Muscle of arm (tissue), 14 donors: ENCODE measurements at places on chromosomes 12 and 14. TPM values are rescaled to one million over a fixed set of nuclear protein-coding genes. Genes with fewer than 3 reads are reported as not detected.

Gene RIMKLB
- 133 TPM for polyA plus RNA-seq

Gene MMP17
- polyA plus RNA-seq, result 8.3 TPM

DNA sequence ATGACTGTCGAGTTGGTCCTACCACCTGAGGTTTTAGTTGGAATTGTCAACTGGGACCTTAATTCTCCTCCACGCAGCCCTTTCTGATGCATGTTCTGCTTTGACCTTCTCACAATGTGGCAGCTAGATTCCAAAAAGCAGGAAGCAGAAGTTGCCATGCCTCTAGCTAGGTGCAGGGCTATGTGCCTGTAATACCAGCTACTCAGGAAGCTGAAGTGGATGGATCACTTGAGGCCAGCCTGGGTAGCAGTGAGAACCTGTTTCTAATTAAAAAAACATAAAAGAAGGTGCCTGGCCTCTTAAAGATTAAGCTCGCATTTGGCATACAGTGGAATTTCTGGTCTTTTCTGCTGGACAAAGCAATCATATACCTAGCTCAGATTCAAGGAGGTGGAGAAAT, 77.1 kb downstream of the FGD4 start:
- no peak for DNase-seq

GRCh38 chr14:101373690-101374295, 187.5 kb upstream of the DIO3 start:
- no peak for DNase-seq

DNA sequence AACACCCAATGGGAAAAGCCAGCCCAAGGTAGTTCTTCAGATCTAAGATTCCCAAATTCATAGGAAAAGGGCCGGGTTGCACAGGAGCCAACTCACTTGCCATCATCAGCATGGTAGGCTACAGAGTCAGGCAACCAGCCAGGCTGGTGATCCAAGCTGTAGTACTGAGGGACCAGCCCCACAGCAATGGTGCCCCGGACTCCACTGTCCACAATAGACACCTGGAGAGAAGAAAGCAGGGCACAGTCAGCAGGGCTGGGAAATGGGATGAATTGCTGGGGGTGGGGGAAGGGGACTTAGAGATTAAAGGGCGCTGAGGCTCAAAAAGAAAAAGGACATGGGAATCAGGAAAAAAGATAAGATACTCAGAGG, 4.2 kb downstream of the SPRYD3 start:
- no peak for DNase-seq

DNA sequence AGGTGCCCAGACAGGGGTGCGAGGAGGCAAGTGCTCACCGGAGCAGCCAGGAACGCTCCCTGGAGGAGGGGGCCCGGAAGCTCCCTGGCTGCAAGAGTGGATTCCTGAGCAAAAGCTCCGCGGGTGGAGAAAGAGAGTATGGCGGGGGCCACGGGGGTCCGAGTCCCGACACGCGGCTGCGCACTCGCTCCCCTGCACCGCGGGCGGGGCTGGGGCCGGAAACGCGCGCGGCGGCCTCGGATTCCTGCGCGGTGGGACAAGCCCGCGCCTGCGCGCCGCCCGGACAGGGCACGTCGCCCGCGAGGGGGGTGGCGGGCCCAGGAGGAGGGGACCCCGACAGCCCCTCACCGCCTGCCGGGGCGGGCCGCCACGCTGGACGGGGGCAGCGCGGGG, 27.8 kb upstream of the GPR132 start:
- peak; percentile 57 for DNase-seq

GRCh38 chr12:70581208-70581607, 56.0 kb downstream of the PTPRB start:
- no peak for DNase-seq

GRCh38 chr14:66043921-66044320, 442.2 kb upstream of the CCDC196 start:
- DNase-seq, result no peak

Gene TAS2R19
- polyA plus RNA-seq, result not detected

- no peak for DNase-seq
Observed at GRCh38 chr12:24754690-24755638, 193.9 kb downstream of the BCAT1 start.

GRCh38 chr12:95102916-95103671, 29.7 kb upstream of the NR2C1 start:
- no peak for DNase-seq

DNA sequence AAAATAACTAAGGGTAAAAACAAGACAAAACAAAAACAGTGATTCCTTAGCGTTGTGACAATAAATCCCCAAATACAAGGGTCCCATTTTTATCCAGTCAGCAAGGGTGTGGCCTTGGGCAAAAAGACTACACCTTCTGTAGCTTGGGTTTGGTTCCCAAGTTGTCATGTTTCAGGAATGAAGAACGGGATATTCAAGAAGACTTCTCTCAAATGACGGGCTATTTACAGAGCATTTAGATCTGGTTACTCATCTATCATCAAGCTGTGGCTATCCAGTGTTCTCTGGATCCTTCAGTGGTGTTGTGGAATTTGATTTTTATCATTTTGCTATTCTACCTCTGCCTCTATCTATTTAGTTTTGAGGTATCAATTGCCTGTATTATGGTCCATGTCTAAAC, 219.7 kb downstream of the SLC25A21 start:
- no peak for DNase-seq

DNA sequence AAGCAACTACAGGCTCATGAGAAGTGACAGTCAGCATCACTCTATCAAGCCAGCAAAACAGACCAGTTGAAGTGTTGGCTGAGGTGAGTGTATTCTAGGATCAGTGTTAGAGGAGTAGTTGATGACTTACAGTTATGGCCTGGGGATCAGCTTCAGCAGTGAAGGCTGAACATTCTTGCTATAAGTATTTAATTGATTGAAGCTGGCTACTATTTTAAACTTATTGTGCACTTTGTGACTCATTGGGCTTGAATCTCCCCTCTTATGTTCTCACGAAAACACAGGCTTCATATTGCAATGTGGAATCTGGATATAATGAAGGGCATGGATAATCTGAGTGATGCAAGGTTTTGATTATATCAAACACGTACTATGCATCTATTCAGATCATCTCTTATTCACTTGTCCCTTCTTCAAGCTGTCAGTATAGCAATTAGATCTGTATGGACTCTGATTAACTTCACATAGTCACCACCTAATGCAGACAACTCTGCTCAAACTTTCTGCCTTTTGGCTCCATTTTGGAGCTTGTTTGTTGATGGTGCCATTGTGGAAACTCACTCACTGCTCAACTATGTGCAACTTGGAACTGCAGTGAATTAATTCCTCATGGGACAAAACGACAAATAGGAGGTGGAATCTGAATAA, 309.2 kb downstream of the SLC16A7 start:
- DNase-seq, result no peak

Gene ING4
- 50.1 TPM for polyA plus RNA-seq

DNA sequence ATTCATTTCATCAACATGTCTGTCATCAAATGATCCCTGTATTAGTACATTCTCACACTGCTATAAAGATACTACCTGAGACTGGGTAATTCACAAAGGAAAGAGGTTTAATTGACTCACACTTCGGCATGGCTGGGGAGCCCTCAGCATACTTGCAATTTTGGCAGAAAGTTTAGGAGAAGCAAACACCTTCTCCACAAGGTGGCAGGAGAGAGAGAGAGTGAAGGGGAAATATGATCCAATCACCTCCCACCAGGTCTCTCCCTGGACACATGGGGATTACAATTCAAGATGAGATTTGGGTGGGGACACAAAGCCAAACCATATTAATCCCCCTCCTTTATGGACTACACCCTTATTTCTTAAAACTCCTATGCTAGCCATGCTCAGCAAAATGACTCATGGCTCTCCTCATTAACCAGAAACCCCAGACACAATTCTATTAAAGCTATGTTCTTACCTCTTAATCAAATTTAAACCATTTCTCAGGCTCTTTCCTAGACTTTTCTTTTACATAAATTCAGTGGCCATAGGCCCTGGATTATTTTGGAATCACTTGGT, 932.3 kb downstream of the FLRT2 start:
- DNase-seq, result no peak

Gene EML5
- polyA plus RNA-seq, result 1.8 TPM

DNA sequence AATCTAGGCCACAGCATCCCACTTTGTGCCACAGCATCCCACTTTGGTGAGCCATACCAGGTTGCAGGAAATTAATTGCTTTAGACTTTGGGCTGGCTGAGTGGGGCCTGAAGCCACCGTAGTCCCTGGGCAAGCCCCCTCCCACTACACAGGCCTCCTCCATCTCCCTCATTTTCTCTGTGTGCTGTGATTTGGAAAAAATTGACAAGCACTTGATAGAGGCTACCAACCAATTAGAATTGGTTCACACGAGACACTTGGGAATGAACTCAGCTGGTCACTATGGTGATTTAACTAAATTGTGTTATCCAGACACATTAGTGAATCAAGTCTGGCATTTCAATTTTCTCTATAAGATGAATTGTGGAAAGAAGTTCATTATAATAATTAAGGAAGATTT, 481.1 kb downstream of the DIO2 start:
- no peak for DNase-seq

Gene SERPINA12
- polyA plus RNA-seq, result not detected

Gene FCF1
- polyA plus RNA-seq, result 64.9 TPM

GRCh38 chr12:129371268-129371667, 518.0 kb downstream of the GLT1D1 start:
- DNase-seq, result no peak

DNA sequence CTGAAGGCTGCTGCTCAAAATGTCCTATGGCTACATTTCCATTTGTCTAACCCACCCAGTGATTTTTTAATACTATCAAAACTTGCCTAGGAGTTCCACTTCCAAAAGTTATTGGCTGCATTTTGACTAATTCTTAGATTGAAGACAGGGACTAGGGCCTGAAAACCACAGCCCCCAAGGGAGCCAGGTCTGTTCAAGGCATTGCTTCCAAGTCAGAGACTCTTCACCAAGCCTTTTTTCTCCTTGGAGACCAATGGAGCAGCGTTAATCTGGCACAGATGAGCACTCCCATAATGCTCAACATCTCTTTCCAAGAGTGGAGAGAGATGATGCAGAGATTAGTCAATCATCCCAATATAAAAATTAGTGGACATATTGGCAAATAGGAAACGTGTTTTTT, 112.5 kb upstream of the HIF1A start:
- no peak for DNase-seq

Gene PTPRO
- polyA plus RNA-seq, result 1.1 TPM
